LHCN-M2 (cell line): ENCODE measurements at places on chromosomes 7 and 10. TPM values are rescaled to one million over a fixed set of nuclear protein-coding genes. Genes with fewer than 3 reads are reported as not detected.
A peak's percentile ranks its signal among the peaks of the same experiment; 100 is the strongest.

DNA sequence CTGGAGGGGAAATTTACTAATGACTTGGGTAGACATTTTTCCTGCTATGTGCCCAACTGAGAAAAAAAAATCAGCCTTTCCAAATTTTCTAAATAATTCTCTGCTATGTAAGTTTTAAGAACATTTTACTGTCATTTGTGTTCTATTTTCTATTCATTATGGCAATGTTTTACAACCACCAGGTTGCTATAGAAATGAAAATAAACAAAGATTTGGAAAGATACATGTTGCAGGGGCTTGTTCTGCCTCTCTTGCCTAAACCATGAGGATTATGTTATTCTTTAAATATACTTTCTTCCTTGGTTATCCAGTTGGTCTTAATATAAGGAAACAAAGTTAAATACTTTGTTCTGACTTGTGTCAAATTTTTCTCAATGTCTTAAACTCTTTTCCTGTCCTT lies 257.2 kb downstream of the TWIST1 start:
- peak; percentile 27 for DNase-seq

- no peak for DNase-seq
Measured at GRCh38 chr10:59965899-59966650, 59.7 kb upstream of the CCDC6 start.

CCAR1 gene
- 47.3 and 60.3 TPM in 2 replicates for total RNA-seq

CPVL gene
- 0.06 and 0.19 TPM in 2 replicates for total RNA-seq

IL6 gene
- total RNA-seq: 1.7 TPM in 1 of 2 replicates, not detected in the other

DNA sequence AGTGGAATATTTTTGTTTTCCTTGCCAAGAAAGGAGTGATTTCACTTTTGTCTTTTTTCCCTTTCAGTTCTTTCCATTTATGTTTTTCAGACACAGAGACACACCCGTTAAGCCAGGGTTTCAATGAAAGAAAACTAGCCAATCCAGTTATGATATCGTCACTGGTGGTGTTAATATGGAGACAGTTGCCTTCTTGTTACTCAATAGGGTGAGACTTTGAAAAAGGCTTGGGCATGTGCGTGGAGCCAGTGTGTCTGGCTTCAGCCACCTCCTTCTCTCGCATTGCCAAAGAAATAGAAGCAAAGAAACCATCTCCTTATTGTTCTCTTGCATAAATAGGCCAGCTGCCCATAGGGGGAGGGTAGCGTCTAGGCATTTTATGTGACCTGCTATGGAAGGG lies 84.1 kb upstream of the DLX6 start:
- DNase-seq: no peak

GRCh38 chr10:78759456-78760120 lies 309.2 kb upstream of the ZMIZ1 start:
- no peak for DNase-seq

DNA sequence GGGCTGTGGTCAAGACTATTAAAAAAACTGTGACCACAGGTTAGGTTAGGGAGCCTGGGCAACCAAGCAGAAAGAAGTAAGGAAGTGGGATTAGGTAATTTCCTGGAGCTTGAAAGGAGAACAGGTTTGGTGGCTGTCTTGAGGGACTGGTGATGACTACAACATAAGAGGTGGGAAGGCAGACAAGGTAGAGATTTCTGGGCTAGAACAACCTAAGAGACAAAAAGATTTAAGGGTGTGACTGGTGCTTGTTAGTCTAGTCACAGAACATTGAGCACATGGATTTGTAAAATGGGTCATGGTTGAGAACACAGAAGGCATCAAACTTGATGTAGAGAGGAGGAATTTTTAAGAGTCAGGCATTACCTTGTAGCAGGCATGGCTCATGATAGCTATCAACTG lies 123.7 kb upstream of the ASAH2 start:
- DNase-seq: no peak

- peak; percentile 96 for DNase-seq
Measured at GRCh38 chr7:30224511-30225062, 59.8 kb upstream of the ZNRF2 start.

ARHGEF35 gene
- total RNA-seq: 0.13 and 0.46 TPM in 2 replicates

NUTM2D gene
- total RNA-seq: 0.90 and 1.4 TPM in 2 replicates

DNA sequence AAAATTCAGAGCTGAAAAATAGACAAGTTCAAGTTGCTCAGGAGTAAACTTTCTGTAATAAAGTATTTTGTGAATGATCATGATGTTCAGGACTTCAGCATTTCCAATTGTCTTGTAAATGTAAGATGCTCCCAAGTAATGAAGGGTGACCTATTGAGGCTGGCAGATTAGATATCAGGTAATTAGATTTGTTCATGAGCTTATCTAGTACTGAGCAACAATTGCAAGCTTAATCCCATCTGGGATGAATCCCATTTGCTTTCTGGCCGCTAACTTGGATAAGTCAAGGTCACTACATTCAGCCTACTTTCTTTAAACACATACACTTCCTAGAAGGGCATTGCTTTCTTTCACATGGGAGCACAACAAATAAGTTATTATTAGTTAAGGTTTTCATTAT lies 82.4 kb upstream of the ITGB1 start:
- no peak for DNase-seq

GRCh38 chr10:80199828-80200227 lies 5.5 kb downstream of the ANXA11 start:
- DNase-seq: no peak
